HepG2 (cell line): ENCODE measurements at places on chromosomes 13 and 19. TPM values are rescaled to one million over a fixed set of nuclear protein-coding genes. Genes with fewer than 3 reads are reported as not detected.

Gene NFILZ
- polyA plus RNA-seq = not detected in 2 replicates

Gene CADM4
- polyA plus RNA-seq = 8.5 and 15.4 TPM in 2 replicates

Gene CCL25
- polyA plus RNA-seq = not detected in 2 replicates

Gene GRIK5
- 0.05 TPM in 1 of 2 replicates, not detected in the other for polyA plus RNA-seq

- DNase-seq = no peak
- no peaks in the 10 kb centered on the region; the same call in 2 of the 3 replicates for H3K27me3 ChIP-seq
- peak overlapping the region; percentile 95 for H3K4me3 ChIP-seq
- peaks cover 43% of the 10 kb centered on the region for H3K4me1 ChIP-seq
Measured at GRCh38 chr13:52651897-52652195, 790 bp upstream of the SUGT1 start.

DNA sequence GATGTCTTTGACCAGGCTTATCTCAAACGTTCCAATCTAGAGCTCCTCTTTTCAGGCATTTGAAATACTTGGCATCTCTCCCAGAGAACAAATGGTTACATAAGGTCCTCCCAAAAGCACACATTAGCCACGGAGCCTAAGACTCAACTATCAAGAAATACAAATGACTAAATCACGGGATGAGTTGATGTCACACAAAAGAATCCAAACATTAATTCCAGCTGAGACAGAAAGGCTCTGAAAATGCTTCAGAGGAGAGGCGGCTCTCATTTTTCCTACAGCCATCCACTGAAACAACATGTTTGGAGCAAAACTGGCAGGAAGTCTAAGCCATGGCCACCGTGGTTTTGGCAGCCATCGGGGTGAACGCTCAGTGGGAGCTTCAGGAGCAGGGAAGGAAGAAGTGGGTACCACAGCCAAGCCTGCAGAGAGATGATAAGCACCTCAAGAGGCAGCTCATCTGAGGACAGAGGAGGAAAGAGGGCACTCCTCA lies 122.5 kb downstream of the STK24 start:
- H3K4me3 ChIP-seq = no peak overlapping the region
- H3K36me3 ChIP-seq = peaks cover 23% of the 10 kb centered on the region
- peak; percentile 41 for DNase-seq
- peaks cover 23% of the 10 kb centered on the region for H3K4me1 ChIP-seq
- H3K27me3 ChIP-seq = no peaks in the 10 kb centered on the region
- H3K27ac ChIP-seq = no peak overlapping the region

GRCh38 chr13:30806784-30807183 lies 71.4 kb downstream of the ALOX5AP start:
- H3K4me1 ChIP-seq = peaks cover 67% of the 10 kb centered on the region
- H3K36me3 ChIP-seq = no peaks in the 10 kb centered on the region
- no peaks in the 10 kb centered on the region for H3K27me3 ChIP-seq
- no peak overlapping the region for H3K27ac ChIP-seq
- no peak overlapping the region for H3K4me3 ChIP-seq
- no peak for DNase-seq

- peaks cover 78% of the 10 kb centered on the region; the same call in 2 of the 3 replicates for H3K36me3 ChIP-seq
- H3K4me3 ChIP-seq = no peak overlapping the region
- DNase-seq = no peak
- H3K4me1 ChIP-seq = no peaks in the 10 kb centered on the region
- H3K27ac ChIP-seq = no peak overlapping the region
Measured at GRCh38 chr19:2188708-2189385, 25.1 kb downstream of the DOT1L start.

DNA sequence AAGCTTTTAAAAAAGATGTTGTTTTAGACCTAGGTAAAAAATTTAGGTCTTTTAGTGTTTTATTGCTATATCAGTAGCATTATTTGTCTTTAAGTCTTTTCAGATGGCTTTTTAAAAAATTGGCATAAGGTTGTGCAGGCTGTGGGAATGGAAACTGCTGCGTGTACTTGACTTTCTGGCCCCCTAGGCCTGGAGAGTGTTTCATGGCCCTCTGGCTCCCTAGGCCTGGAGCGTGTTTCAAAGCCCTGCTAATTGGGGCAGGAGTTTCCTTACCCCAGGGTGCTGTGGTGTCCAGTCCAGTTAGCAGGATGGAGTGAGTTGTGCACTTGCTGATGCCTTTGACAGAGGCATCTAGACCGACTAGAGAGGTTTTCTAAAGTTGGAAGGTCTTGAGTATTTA lies 23.8 kb downstream of the PRAM1 start:
- H3K27ac ChIP-seq = no peak overlapping the region
- H3K4me1 ChIP-seq = no peaks in the 10 kb centered on the region
- H3K27me3 ChIP-seq = no peaks in the 10 kb centered on the region
- DNase-seq = no peak
- peaks cover 44% of the 10 kb centered on the region for H3K36me3 ChIP-seq

DNA sequence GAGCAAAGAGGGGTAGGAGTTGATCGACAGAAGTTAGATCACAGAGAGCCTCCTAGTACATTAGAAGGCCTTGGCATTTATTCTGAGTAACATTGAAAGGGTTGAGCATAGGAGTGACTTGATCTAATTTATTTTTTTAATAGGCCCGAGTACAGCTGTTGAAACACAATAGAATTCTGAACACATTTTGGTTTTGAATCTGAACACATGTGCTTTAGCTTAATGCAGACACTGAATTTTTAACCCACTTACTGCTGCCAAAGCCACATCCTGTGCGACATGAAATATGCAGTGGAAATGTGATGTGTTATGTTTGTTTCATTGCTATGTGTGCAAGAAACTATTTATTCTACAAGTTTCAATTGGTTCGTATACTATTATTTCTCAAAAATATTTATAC lies 1505.9 kb downstream of the PCDH9 start:
- H3K27me3 ChIP-seq = no peaks in the 10 kb centered on the region
- no peak overlapping the region for H3K27ac ChIP-seq
- H3K4me1 ChIP-seq = no peaks in the 10 kb centered on the region
- H3K36me3 ChIP-seq = no peaks in the 10 kb centered on the region
- no peak for DNase-seq

DNA sequence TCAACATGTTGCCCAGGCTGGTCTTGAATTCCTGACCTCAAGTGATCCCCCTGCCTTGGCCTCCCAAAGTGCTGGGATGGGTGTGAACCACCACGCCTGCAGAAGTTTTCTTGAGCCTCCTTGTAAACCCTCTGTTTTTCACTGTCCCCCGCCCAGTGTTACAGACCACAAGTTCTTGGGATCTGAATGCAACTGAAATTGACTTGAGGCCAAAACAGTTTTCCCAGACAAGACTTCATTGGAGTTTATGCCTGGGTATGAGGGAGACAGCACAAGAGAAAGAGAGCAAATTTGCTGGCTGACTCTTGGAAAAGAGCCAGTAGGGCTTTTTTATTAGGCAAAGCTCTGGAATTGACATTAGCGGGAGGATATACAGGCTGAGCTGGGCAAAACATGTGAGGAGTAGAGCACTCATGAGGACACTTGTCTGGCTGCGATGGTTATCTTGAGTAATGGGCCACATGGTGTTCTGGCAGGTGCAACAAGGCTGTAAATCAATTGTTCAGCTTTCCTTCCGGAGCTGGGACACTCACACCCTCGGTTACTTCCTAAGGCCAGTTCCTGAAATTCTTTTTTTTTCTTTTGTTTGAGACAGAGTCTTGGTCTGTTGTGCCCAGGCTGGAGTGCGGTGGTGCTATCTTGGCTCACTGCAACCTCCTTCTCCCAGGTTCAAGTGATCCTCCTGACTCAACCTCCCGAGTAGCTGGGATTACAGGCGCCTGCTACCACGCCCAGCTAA lies 12.7 kb upstream of the HNRNPL start:
- peaks cover 53% of the 10 kb centered on the region for H3K4me1 ChIP-seq
- H3K4me3 ChIP-seq = no peak overlapping the region
- no peak for DNase-seq
- no peaks in the 10 kb centered on the region for H3K27me3 ChIP-seq

DNA sequence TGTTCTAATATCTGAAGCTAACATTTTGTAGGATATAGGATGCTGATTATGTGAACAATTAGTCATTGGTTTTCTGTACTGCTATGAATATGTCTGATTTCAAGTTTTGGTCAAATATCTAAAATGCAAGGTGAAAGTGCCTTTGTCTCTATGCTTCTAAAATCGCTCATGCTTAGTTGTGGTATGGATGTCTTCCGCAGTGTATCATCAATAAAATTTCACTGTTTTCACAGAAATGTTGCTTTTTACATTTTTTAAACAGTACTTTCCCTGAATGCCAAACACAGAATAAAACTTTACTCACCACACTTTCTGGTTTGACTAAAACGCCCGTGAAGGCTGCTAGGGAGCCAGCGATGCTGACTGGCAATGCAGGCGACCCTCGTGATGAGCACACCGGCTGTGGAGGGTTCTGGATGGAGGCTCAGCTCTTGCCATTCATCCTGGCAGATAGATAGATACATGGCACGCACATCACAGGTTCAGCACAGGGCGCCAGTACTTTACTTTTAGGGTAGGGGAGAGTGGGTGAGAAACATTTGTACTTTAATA lies 40.1 kb downstream of the SLC7A9 start:
- peaks cover 17% of the 10 kb centered on the region for H3K4me1 ChIP-seq
- H3K27ac ChIP-seq = no peak overlapping the region
- H3K27me3 ChIP-seq = no peaks in the 10 kb centered on the region
- no peaks in the 10 kb centered on the region for H3K36me3 ChIP-seq
- DNase-seq = no peak
